Sigmoid colon (tissue), 7 donors: ENCODE measurements at places on chromosomes 5 and 9.

DNA sequence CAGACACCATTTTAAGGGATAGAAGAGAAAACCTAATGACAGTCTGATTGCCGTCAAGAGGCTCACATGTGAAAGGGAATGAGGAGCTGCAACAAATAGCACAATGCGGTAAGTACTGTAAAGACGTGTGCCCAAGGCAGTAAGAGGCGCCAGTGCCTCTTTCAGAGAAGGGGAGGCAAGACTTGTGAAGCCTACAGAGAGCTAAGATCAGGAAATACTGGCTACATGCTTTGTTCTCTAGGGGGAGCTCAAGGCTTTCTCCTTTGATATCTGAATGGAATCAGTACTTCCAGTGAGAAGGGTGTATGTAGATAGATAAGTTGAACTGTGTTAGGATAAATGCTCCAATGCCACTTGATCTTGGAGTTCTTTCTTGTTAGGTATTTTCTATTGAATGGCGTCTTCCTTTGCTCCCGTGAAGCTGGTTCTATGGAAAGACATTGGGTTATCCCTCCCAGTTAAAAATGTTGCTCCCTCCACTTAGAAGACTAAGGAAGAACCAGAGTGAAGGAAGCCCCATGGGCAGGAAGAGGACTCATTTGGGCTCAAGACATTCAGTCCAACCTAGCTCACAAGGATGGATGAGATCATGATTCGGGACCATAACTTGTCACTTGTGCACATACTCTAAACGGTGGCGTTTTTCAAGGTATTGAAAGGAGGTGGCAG, 23.5 kb upstream of the ALDOB start:
- DNase-seq = no peak

DNA sequence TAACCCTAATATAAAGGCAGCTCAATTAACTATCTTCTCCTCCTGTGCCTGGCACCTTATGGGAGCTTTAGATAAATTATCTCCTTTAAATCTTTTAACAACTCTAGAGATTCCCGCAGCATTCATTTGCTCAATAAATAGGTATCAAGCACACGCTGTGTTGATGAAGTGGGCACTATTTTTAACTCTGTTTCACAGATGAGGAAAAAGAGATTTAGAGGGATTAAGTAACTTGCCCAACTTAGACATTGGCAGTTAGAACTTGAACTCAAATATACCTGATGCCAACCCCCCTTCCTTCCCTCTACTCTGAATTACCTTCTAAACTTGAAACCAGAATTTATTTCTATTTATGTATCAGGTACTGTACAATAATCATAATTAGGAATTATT, 112.4 kb downstream of the SH3TC2 start:
- DNase-seq = no peak

DNA sequence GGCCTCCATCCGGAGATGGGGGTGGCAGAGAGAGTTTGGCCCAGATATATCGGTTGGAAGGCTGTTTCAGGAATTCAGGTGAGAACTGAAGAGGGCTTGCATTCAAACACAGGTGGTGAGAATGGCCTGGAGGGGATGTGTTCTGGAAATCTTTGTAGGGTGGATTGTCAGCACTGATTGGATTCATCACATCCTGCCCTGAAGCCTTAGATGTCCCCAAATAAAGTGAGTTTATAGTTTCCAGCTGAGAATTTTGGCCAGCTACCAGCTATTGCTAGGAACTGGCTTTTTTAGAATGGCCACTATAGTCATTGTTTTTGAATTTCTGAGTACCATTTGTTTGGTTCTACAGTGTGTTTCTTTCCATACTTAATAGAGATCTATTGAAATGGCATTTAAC, 46.1 kb upstream of the ANKH start:
- no peak for DNase-seq

GRCh38 chr9:136316896-136317676, 10.3 kb upstream of the GPSM1 start:
- no peak for DNase-seq

DNA sequence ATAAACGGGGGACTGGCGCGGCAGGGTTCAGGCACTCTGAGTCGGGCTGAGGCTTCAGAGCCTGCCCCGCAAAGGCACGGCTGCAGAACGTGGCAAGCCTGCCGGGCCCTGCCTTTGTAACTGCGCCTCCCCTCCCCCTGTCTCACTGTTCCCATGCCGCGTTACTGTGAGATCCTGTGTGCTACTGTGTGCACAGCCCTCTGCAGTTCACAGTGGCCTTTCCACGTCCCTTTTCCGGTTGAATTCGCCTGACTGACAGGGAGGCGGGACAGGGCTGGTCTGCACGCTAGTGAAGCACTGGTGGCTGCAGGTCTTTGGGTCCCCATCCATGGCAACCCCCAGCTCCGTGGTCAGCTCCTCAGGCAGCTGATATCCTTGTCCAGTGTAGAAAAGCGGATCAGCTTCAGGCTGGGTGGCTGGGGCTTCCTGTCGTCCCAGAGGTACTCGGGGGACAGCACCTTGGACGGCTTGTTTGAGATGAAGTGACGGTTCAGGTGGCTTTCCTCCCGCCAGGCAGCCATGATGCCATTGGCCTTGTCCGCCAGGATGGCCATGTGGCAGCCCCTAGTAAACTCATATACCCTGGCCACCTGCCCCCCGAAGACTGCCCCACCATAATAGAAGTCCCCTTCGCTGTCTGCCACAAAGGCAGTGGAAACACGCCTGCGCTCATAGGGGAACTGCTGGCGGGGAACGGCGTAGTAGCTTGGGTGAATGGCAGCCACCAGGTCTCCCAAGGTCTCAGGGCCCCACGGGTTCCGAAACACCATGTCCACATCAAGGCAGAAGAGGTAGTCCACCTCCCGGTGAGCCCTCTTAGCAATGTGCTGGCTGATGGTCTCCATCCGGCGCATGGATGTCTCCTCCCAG, 10.3 kb downstream of the GBGT1 start:
- DNase-seq = peak; percentile 63

DNA sequence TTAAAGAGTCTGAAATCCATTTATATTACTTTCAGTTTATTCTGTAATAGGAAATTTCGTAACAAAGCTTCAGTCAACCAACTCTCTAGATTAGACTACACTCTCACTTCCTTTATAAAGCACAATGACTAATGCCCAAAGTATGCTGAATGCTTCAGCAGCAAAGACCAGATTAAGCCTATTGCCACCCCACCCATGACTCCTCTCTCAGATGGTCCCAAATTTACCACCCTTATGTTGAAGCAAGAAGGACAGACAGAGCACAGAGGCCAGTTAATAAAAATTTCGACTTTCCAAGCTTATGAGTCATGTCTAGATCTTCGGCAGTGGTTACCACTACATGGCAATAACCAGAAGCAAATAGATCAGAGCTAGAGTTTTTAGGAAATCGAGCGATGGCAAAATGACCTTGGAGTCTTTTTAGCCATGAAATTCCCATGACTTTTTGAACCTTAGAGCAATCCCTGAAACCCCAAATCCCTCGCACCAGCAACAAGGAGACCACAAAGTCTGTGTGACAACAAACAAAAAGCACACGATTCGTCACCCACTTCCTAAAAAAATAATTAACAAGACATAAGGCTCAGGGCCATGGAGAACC, 287.8 kb upstream of the RASA1 start:
- DNase-seq = no peak

- DNase-seq = peak; percentile 25
These were observed 139.3 kb downstream of the MVB12B start for GRCh38 chr9:126465977-126466376.

DNA sequence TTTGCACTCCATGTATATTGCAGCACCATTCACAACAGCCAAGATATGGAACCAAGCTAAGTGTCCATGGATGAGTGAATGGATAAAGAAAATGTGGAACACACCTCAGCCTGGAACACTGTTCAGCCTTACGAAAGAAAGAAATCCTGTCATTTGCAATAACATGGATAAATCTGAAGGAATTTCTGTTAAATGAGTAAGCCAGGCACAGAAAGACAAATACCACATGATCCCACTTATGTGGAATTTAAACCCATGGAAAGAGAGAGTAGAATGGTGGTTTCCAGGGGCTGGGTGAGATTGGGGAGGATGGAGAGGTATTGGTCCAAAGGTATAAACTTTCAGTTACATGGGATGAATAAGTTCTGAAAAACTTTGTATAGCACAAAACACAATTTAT, 228.9 kb upstream of the CD180 start:
- DNase-seq = no peak

DNA sequence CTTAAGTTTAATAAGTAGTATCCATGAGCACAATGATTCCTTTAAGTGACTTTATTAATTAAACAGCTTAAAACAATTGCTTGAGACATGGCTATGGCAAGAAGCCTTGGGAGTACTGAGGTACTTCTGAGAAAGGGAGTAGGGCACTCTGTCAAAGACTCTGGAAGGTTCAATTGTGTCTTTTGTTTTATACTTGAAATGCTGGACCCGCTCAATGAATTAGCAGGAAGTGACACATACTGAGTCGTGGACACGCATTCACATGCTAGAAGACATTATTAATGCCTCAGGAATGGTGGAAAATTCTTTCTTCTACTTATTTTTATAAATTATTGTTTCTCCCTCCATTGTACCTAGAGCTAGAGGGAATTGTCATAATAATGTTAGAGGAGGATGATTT, 347.3 kb upstream of the ZNF608 start:
- DNase-seq = no peak

DNA sequence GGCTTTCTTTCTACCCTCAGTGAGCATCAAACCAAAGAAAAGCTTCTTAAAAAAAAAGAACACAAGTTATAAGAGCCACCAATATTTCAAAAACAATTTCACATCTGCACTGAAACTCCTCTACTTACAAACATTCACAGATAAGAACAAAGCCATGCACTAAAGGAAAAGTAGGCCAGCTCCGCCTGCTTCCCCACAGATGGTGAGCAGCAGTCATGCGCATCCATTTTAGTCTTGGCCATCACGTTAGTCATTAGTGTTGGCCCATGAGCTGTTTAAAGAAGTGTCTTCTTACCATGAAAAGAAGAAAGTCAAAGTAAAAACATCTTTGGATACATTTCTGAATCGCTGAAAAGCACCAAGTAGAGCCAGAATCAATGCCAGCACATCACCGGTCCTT, 40.0 kb upstream of the SMIM23 start:
- no peak for DNase-seq

GRCh38 chr9:37994639-37995347, 74.2 kb downstream of the SHB start:
- DNase-seq = peak; percentile 87

DNA sequence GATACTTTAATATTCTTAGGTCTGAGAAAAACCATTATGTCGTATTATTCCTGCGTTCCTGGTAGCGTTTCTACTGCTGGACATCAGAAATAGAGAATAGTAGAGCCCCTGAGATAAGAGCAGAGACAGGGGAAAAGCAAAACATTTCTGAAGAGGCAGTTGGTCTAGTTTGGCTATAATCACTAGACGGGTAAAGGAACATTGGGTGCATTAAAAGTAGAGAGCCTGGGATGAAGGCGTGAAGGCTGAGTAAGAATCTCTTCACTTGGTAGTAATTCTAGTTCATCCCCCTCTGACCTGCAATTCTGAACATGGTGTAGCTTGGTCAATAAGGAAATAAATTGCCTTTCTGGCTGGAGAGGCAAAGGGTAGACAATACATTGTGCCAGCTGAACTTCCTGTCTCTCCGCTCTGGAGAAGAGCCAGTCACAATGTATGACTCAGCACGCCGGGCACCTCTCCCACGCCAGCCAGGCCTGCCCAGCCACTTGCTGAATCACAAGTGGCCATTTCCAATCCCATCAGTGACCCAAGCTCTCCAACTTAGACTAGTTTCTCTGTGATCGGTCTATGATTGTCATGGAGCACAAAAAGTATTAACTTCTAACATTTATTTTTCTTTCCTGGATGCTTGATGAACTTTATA, 75.4 kb downstream of the STK32A start:
- DNase-seq = peak; percentile 70

DNA sequence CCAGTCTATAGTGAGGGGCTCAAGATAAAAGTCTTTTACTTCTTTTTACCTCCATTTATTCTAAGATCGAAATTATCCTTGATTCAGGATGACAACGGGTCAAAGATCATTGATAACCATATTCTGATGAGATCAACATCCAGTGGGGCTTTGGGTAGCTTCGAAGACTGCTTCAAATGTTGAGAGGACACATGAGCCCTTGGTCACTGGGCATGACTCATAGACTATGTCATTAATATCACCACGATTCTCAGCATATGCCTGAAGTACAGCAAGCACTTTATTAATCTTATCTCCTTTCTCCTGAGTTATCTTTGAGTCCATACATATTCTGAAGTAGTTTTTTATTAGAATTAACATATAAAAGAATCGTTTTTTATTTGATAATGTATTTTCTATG, 117.1 kb upstream of the DAB2 start:
- no peak for DNase-seq

DNA sequence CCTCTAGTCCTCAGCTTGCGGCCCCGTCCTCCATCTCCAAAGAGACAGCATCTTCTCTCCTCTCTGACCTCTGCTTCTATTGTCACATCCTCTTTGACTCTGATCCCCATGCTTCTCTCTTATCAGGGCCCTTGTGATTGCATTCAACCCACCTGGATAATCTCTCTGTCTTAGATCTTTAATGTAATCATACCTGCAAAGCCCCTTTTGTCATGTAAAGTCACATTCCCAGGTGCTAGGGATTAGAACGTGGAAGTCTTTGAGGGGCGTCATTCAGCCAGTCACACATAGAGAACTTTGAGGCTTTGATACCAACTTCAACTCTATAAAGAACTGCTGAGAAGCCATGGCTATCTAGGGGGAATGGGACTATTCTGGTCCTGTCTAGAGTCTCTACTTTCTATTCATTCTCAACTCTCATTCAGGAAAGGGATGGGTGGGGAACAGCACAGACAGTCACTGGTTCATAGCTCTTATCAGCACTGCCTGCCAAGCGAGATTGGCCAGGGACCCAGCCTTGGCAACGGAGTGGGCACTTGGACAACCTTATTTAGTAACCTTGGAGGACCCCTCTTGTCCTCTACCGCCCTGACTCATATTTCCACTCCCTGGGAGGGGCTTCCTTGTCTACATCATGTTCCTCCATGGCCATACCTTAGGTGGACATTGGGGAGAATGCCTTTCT, 29.0 kb downstream of the TAS2R1 start:
- DNase-seq = no peak

DNA sequence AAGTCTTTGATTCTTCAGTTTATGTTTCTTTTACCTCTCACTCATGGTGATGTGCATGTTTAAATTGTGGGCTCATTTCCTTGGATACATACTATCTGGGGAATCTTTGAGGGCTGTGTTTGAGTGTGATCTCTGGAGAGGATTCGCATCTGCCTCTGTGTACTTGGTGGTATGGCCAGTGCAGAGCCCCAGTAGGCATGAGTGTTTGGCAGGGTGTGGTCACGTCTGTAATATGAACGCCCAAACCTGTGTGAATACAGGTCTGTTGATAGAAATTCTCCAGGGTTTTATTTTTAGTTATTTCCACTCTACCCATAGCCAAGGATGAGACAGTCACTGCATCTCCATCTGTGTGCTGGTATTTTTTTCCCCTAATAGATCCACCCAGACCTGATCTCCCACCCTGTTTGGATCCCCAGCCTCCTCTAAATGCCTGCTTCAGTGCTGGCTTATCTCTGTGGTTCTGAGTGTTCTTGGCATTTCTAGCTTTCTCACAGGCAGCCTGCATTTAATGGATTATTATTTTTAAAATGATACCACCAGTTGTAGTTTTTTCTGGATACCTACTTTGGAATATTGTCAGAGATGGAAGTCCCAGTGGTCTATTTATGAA, 37.5 kb downstream of the TJP2 start:
- no peak for DNase-seq
